ENCODE measurements at places on chromosomes 12 and 14. TPM values are rescaled to one million over a fixed set of nuclear protein-coding genes. Genes with fewer than 3 reads are reported as not detected.

- peak; percentile 45 for DNase-seq
Observed at GRCh38 chr14:91354221-91354916, 63.3 kb downstream of the CCDC88C start.

- no peak for DNase-seq
Observed at GRCh38 chr14:50762931-50763300, 68.0 kb downstream of the NIN start.

DNA sequence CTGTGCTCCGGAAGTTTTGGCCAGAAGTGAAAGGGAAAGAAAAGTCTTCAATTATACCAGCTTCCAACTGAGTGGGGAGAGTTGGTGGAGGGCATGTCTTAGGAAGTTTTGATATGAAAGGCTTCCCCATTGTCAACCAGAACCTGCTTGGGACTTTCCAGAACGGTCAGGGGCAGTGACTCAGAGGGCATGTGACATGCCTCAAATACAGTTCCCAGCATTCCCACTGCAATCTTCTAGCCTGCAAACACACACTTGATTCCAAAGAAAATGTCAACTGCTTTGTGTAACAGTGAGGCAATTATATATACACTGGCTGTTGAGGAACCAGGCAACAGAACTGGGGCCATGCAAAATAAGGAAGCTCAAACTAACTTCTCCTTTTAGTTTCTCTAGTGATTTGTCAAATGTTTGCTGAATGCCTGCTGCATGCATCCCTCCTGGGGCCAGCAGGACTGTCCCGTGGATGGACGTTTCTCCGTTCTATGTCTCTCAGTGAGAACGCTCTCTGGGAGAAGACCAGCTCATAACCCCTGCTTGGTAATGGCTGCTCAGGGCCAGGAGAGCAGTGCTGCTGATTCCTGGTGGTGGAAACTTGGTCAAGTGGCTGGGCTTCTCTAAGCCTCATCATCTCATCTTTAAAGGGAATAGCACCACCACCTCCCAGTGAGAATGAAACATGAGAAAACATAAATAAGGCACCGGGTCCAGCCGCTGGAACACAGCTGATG is 18.3 kb downstream of the SLC25A47 start:
- peak; percentile 70 for DNase-seq

DNA sequence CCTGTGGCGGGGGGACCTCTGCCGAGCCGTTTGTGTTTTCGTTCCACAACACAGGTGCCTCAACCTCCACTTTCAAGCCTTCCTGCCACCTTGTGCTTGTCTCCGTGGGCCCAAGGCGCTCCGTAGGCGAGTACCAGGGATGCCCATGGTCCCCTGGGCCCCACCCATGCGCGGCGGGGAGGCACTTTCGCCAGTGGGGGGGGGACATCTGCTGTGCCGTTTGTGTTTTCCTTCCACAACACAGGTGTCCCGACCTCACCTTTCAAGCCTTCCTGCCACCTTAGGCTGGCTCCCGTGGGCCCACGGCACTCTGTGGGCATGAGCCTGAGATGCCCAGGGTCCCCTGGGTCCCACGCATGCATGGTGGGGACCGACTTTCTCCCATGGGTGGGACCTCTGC is 335.9 kb downstream of the ALG10 start:
- DNase-seq, result no peak

- no peak for DNase-seq
Observed at GRCh38 chr12:32821710-32822109, 66.0 kb upstream of the YARS2 start.

DNA sequence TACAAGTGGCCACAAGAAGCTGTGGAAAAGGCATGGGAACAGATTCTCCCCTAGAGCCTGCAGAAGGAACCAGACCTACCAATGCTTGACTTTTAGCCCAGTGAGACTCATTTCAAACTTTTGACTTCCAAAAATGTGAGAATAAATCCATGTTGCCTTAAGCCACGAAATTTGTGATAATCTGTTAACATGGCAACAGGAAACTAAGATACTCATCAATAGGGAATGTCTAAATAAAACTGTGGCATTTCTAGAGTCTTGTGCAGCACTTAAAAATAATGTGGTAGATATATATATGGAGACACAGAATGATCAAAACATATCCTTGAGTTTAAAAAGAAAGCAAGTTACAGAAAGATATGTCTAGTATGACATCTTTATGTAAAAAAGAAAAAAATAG is 12.0 kb downstream of the HECTD4 start:
- DNase-seq, result peak; percentile 30

GRCh38 chr12:4220536-4221257 is 52.9 kb upstream of the CCND2 start:
- DNase-seq, result no peak

The NUAK1 gene
- total RNA-seq, result 14.9 TPM

The FAIM2 gene
- 0.49 TPM for total RNA-seq

Data from M059J (cell line).